H9 (cell line): ENCODE measurements at places on chromosomes 6 and 20. TPM values are rescaled to one million over a fixed set of nuclear protein-coding genes. Genes with fewer than 3 reads are reported as not detected.
A peak's percentile ranks its signal among the peaks of the same experiment; 100 is the strongest.

DNA sequence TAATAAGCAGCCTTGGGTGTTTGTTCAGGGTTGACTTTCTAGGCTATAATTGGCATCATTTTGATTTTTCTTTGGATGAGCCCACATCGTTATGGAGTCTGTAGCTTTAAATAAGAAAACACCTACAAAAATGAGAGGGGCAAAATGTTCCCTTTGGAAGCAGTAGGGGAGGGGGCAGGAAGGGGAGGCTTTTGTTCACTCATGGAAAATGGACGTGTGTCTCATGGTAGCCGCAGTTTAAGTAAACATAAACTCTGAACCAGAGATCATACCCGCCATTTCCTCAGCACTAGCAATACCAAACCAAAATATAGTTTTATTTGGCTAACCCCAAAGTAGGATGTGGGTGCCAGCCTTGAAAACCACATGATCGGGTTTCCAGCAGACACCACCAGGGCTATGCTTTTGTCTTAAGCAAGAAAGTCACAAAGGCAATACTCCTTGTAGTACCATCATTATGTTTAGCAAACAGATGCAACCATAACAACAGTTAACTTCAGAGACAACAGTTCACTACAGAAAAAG lies 572.5 kb upstream of the JAG1 start:
- H3K27me3 ChIP-seq, result no peaks in the 10 kb centered on the region
- no peak for DNase-seq
- no peak overlapping the region for H3K4me3 ChIP-seq
- H3K36me3 ChIP-seq, result no peaks in the 10 kb centered on the region
- H3K4me1 ChIP-seq, result peaks cover 5% of the 10 kb centered on the region; the same call in 1 of the 2 replicates

GRCh38 chr20:51156041-51156982 lies 133.4 kb upstream of the KCNG1 start:
- no peaks in the 10 kb centered on the region for H3K27me3 ChIP-seq
- H3K36me3 ChIP-seq, result no peaks in the 10 kb centered on the region
- H3K27ac ChIP-seq, result no peak overlapping the region
- DNase-seq, result no peak
- H3K4me1 ChIP-seq, result peaks cover 4% of the 10 kb centered on the region; the same call in 1 of the 2 replicates
- H3K4me3 ChIP-seq, result no peak overlapping the region

The TP53TG5 gene
- total RNA-seq, result 0.59 TPM in 1 of 2 replicates, not detected in the other

DNA sequence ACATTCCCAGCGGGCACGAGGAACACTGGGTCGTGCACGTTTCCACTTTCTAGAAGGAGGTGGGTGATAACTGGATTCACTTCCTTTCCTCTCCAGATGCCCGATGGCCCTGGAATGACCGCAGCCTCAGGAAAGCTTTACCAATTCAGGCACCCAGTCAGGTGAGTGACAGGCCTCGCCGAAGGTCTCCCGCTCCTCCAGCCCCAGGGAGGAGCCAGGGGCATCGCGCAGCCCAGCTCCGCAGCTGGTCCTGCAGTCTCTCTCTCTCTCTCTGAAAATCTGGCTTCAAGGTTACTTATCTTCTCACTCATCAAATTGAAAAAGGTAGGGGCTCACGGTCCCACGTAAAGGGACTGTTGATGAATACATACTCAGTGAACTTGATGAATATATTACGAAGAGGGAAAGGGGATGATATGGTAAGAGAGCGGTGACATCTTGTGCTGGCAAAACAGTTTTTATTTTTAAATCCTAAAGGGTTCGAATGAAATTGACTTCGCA lies 891 bp downstream of the RIPPLY2 start:
- peak; percentile 67 for DNase-seq
- no peak overlapping the region for H3K27ac ChIP-seq
- no peaks in the 10 kb centered on the region for H3K36me3 ChIP-seq
- H3K27me3 ChIP-seq, result peaks cover 9% of the 10 kb centered on the region; the same call in 1 of the 2 replicates
- H3K4me3 ChIP-seq, result peak overlapping the region; percentile 89

- no peak for DNase-seq
- no peak overlapping the region for H3K4me3 ChIP-seq
- H3K36me3 ChIP-seq, result no peaks in the 10 kb centered on the region; the same call in 2 of the 3 replicates
- peaks cover 2% of the 10 kb centered on the region; the same call in 1 of the 2 replicates for H3K27me3 ChIP-seq
- no peaks in the 10 kb centered on the region; the same call in 1 of the 2 replicates for H3K4me1 ChIP-seq
These were observed 8.1 kb upstream of the GUCA1A start for GRCh38 chr6:42165016-42165415.

DNA sequence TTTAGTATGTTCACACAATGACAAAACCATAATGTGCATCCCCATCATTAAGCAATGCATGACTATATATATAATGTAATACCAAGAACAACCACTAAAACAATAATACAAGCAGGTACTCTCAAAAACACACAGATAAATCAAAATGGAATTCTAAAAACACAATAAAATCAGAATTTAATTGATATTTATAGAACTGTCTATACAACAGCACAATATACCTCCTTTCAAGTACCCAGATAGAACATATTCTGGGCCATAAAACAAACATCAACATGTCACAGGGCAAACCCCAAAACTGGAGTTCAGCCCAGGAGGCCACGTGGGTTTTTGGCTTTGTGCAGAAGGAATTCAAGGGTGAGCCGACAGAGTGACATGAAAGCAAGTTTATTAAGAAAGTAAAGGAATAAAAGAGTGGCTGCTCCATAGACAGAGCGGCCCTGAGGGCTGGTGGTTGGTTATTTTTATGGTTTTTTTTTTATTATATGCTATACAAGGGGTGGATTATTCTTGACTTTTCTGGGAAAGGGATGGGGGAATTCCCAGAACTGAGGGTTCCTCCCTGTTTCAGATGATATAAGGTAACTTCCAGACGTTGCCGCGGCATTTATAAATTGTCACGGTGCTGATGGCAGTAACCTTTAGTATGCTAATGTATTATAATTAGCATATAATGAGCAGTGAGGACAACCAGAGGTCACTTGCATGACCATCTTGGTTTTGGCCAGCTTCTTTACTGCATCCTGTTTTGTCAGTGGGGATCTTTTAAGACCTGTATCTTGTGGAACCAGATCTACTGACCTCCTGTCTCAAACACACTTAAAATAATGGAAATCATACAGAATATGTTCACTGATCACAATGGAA lies 5.6 kb downstream of the RAB23 start:
- no peaks in the 10 kb centered on the region; the same call in 1 of the 2 replicates for H3K4me1 ChIP-seq
- H3K27me3 ChIP-seq, result no peaks in the 10 kb centered on the region
- no peak overlapping the region for H3K4me3 ChIP-seq
- H3K27ac ChIP-seq, result no peak overlapping the region
- no peak for DNase-seq
- H3K36me3 ChIP-seq, result peaks cover 36% of the 10 kb centered on the region

The PACSIN1 gene
- total RNA-seq, result 7.0 and 7.6 TPM in 2 replicates
